ENCODE measurements at places on chromosomes 5 and 9.

DNA sequence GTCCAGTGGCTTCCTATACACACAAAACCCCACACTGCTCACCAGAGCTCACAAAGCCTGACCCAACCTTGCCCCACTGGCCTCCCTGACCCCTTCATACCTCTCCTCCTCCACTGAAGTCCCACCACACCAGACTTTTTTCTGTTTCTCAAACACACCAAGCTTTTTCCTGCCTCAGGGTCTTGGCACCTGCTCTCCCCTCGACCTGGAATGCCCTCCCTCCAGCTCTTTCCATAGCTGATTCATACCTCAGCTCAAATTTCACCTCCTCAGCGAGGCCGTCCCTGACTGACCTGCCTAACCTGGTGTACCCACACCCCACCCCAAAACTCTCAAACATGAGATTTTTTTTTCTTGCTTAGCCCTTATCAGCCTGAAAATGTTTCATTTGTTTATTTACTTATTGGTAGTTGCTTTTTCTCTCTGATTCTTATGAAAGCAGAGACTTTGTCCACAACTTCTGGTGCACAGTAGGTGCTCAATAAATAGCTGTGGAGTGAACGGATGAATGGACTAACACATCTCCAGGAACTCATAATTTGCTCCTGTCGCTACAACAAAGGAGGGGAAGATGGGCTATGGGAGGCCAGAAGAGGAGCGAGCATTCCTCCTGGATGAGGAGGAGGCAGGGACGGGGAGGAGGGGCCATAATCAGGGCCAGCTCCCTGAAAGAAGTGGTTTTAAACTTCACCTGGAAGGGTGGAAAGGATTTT lies 84.3 kb downstream of the SH3TC2 start:
- DNase-seq = no peak

GRCh38 chr9:111789881-111790280 lies 4.9 kb downstream of the SHOC1 start:
- no peak for DNase-seq

- no peak for DNase-seq
Measured at GRCh38 chr5:167752936-167753335, 538.5 kb upstream of the WWC1 start.

DNA sequence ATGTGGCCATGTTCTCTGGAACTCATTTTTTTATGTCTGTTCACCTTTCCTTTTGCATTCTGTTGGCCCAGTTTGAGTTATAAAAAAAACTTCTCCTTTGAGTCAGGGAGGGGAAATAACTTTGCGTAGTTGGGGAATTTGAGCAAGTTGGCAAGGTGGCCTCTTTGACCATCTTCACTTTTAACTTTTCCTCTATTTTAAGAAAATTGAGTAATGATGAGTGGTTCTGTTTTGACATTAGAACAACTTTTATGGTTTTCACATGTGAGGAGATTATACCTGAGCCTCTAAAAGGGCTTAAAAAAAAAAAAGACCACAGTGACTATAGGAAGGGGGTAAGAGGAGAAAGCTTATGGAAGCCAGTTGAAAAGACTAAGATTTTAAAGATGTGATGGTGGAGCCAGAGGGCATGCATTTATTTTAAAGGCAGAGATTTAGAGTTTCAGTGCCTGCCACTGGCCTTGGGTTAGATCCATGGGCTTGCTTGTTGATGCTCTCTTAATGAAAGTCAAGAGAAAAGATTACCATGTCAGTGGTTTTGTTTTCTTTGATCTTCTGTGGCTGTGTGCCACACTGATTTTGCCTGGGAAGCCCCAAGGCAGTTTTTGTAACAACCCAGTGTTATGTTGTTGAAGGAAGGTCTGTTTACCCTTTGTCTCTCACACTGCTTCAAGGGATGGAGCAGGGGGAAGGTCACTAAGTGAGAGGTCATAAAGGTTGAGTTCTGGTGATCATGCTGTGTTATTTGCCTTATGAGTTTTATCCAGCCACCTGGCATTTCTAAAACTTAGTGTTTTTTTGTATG lies 219.7 kb upstream of the CD180 start:
- DNase-seq = no peak

GRCh38 chr9:8904771-8905515 lies 1105.4 kb upstream of the DMAC1 start:
- DNase-seq = no peak

Data from fibroblast of pulmonary artery (primary cell).